ENCODE measurements at places on chromosomes 12 and 14.

DNA sequence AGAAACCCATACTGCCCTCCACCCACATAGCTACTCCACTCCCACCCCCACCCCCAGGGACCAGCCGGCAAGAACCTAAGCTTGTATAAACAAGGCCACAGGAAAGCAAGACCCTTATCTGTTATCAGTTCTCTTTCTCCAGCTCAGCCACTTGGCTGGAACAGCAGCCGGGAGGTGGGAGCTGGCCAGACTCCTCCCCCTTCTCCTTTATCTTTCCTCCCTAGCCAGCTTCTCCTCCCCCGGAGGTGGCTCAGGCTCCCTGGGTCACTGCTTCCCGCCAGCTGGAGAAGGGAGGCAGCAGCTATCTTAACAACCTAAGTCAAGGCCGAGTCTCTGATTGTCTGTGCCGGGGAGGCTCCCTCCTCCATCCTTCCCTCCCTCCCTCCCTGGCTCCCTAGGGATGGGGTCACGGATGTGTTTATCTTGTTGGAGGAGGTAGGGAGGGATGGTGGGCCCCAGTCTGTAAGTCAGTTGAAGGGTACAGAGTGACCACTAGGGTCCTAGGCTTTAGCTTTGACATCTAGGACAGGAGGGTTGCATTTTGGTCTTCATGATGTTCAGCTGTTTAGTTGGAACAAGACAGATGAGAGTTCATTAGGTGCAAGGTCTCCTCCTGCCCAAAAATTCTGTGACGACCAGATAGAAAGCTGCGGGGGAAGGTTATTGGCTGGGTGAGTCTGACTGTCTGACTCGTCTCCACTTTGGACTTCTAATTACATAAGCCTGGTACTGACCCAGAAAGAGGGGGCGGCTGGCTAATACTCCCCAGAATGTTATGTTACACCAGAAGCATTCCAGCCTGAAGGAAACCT lies 29.7 kb downstream of the ZFP36L1 start:
- no peak for DNase-seq

DNA sequence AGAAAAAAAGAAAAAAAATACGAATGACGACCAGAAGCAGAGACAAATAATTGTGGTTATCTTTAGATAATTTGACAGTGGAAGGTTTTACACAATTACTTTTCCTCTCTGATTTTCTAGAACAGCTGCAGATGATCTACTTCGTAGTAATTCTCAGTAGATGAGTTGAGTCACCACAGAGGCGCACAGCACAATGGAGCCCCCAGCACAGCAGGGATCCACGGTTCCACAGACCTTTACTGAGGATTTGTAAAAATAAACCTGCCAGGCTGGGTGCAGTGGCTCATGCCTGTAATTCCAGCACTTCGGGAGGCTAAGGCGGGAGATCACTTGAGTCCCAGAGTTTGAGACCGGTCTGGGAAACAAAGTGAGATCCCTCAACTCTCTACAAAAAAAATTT lies 29.3 kb downstream of the AMN start:
- no peak for DNase-seq

GRCh38 chr14:104135904-104136471 lies 2.4 kb upstream of the KIF26A start:
- no peak for DNase-seq

DNA sequence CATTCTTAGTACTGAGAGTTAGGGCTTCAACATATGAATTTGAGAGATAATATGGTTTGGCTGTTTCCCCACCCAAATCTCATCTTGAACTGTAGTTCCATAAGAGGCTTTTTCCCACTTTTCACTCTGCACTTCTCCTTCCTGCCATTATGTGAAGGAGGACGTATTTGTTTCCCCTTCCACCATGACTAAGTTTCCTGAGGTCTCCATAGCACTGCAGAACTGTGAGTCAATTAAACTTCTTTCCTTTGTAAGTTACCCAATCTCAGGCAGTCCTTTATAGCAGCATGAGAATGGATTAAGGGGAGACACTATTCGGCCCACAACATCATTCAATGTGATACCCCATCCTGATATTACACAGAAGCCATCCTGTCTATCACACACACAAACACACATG lies 36.8 kb upstream of the ALG10B start:
- no peak for DNase-seq

- DNase-seq: peak; percentile 29
These were observed 767 bp upstream of the CCNT1 start for GRCh38 chr12:48717252-48717695.

- DNase-seq: peak; percentile 42
These were observed 3.3 kb downstream of the PPP1R3E start for GRCh38 chr14:23299211-23299957.

GRCh38 chr12:47891356-47891755 lies 13.4 kb downstream of the VDR start:
- no peak for DNase-seq

All from ACHN (cell line).